ENCODE measurements at places on chromosomes 11 and 22. TPM values are rescaled to one million over a fixed set of nuclear protein-coding genes. Genes with fewer than 3 reads are reported as not detected.

KCNJ1 gene
- not detected for total RNA-seq

GDPD4 gene
- total RNA-seq: not detected

ADORA2A gene
- total RNA-seq: 5.3 TPM

TH gene
- total RNA-seq: not detected

CSF2RB gene
- total RNA-seq: 4.9 TPM

PHOX2A gene
- total RNA-seq: not detected

TMEM121B gene
- 1.0 TPM for total RNA-seq

TYR gene
- total RNA-seq: not detected

AGBL2 gene
- total RNA-seq: 1.2 TPM

- no peak for DNase-seq
Measured at GRCh38 chr11:58631378-58631777, 8.9 kb downstream of the CNTF start.

DNA sequence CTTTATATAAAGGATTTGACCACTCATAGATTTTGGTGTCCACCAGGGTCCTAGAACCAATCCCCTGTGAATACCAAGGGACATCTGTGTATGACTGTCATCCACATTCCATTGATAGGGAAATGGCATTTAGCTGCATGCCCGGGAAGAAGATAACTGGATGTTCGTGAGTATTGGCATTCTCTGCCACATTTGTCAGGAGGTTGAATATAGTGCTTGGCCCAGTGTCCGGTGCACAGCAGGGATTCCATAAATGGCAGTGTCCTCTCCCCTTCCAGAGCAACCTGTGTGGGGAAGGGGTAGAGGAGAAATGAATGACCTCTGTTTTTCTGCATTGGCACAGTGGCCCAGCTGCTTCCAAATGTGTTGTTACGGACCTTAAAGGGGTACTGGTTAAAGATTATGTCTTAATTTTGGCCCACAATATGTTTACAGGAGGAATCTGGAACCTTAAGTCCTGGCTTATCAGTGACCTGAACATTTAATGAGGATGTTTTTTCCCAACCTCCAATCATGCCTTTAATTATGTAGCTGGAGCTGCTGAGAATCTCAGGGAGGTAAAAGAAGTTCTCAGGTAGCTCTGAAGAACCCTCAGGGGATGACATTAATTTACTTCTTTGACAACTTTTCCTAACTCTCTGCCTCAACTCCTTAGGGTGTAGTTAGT lies 33.6 kb upstream of the OR4B1 start:
- no peak for DNase-seq

- no peak for DNase-seq
Measured at GRCh38 chr11:94494126-94494680, 419 bp downstream of the ANKRD49 start.

- peak; percentile 41 for DNase-seq
Measured at GRCh38 chr11:45304111-45304991, 18.2 kb upstream of the SYT13 start.

DNA sequence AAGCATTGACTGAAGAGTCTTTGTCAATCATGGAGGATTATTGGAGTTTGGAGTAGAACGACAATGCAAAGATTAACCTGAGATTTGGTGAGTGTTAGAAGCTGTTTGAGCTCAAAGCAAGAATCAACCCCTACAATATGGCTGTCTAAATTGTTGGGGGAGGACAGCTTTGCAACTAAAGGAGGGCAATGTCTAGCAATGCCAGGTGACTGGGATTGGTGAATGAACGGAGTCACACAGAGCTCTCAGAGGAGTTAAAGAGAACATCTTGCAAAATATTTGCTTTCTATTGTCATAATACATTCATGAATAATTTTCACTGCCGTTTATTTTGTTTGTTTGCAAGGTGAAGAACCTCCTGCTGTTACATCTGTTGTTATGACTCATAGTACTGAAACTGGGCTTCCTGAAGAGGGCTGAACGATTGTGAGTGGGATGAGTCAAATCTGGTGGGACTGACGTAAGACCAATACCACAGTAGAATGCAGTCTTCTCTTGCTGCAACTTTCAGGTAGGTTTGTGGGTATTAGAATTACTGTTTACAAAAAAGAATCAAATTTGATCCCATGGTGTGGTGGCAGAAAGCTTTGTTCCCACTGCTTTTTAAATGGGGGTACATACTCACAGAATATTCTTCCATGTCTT lies 281.9 kb downstream of the CADM1 start:
- no peak for DNase-seq

DNA sequence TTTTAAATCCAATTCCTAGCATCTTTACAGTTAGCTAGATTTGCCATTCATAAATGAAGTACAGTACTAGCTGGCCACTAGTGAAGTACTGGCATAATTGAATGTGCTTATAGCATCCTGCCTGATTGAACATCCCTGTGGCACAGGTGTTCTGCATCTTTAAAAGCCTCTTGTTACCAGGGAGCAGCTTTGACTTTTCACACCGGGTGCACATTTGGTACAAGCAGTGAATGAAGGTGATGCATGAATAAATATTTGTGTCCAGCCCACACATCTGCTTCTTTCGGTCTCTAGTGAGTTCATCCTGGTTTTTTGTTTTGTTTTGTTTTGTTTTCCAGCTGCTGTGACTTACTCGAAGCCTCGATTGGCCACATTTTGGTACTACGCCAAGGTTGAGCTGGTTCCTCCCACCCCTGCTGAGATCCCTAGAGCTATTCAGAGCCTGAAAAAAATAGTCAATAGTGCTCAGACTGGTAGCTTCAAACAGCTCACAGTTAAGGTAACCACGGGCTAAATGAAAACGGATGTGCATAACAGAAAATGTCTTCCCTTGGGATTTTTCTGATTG lies 5.3 kb downstream of the ATP5MG start:
- DNase-seq: no peak

GRCh38 chr11:12397931-12398334 lies 20.6 kb downstream of the PARVA start:
- DNase-seq: no peak

- DNase-seq: no peak
Measured at GRCh38 chr22:24183321-24184031, 2.2 kb downstream of the SUSD2 start.

- DNase-seq: no peak
Measured at GRCh38 chr11:118401880-118402590, 629 bp downstream of the ATP5MG start.

DNA sequence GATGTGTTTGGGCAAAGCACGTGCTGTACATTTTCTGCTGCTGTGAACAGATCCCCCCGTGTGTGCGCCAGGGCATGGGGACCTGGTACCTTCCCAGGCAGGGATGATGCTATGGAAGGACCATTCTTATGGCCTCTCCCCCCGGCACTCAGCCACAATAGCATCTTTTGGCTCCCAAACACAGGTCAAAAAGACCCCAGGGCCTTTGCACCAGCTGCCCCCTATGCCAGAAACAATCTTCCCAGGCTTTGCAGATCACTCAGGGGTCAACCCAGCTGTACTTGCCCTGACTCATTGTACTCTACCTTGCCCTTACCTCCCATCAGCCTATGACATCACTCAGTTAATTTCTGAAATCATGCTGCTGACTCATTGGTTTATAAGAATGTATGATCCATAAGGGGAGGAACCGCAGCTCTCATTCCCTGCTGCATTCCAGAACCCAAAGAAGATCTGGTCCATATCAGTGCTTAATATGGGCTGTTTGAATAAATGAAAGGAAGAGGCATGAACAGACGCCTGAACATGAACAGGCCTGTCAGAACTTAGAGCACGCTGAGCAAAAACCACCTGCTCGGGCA lies 100.7 kb downstream of the CELSR1 start:
- no peak for DNase-seq

DNA sequence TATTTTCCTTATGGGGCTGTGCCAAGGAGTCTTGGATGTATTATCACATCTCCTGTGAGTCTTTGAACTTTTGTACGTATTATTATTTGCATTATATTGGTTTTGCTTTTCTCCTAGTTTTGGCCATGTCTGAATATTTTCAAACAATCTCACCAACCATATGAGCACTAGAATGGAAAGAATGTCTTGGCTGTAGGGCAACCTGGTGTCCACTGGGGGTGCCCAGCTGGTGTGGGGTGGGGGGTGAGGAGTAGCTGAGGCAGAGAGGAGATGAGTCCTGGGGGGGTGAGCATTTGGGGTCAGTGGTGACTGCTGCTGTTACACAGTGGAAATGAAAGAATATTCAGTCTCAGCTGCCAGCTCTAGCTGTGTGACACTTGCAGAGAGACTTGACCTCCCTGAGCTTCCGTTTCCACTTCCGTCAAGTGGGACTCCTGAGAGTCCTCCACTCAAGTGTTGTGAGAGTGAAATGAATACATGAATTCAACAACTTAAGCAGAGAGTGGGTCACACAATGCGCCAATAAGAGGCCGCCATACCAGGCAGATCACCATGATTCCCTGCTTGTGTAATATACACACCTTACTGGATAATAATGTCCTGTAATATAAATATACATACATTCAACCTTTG lies 12.7 kb upstream of the PVALB start:
- peak; percentile 50 for DNase-seq

- DNase-seq: no peak
Measured at GRCh38 chr11:123143476-123143875, 51.6 kb downstream of the CLMP start.

GRCh38 chr11:74417379-74417804 lies 19.2 kb upstream of the PGM2L1 start:
- DNase-seq: no peak

- DNase-seq: peak; percentile 73
Measured at GRCh38 chr11:2527621-2528291, 82.9 kb downstream of the KCNQ1 start.

- no peak for DNase-seq
Measured at GRCh38 chr22:39296535-39296934, 22.9 kb downstream of the RPL3 start.

DNA sequence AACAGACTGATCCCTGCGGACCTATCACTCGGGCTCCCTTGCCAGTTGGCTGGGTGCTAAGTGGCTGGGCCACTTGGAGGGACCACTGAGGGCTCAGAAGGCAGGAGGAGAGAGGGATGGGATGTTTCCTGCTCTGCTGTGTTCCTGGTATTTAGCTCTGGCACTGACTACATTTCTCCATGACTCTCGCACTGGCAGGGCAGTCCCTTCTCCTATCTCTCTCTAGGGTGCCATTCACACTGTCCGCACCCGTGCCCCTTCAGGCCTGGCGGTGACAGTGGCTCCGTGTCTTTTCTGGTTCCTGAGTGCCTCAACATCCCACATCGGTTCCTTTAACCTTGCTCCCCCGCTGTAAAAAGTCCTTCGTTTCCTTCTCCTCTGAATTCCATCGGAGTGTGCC lies 31.6 kb upstream of the CECR2 start:
- no peak for DNase-seq

DNA sequence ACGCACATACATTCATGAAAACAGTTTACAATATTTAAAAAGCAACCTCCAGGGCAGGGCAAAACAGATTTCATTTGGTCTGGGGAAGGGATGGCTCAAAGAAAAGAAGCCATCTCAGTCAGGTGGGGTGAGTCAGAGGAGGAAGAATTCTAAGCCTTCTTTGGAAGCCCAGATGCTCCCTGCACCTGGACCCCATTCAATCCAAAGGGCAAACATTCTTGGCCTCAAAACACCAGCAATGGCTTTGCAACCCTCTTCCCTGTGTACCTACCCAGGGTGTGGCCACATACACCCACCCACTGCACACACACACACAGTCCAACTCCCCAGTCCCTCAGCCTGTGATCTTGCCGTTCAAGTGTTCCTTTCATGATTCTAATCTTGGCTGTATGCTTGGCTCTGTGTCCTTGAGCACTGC lies 2.0 kb downstream of the KCNE3 start:
- no peak for DNase-seq

DNA sequence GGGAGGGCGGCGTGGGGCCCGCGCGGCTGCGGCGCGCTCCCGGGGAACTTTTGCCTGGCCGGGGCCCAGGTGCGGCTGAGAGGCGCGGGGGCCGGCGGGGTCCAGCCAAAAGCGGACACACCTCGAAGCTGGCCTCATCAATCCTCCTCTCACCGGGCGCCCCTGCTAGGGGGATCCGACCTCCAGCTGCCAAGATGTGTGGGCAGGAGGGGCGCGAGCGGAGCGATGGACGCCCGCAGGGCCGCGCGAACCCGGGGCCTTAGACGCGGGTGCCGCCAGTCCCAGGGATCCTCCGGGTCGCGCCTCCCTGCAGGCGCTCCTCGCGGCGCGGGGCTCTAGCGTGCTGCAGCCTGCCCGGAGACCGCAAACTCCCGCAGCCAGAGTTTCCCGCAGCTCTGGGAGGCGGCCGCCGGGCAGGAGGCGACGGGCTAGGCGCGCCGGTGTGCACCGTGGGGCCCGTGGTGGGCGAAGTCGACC lies 785 bp downstream of the IGSF9B start:
- no peak for DNase-seq

GRCh38 chr11:64771861-64772260 lies 6.5 kb downstream of the SF1 start:
- no peak for DNase-seq

DNA sequence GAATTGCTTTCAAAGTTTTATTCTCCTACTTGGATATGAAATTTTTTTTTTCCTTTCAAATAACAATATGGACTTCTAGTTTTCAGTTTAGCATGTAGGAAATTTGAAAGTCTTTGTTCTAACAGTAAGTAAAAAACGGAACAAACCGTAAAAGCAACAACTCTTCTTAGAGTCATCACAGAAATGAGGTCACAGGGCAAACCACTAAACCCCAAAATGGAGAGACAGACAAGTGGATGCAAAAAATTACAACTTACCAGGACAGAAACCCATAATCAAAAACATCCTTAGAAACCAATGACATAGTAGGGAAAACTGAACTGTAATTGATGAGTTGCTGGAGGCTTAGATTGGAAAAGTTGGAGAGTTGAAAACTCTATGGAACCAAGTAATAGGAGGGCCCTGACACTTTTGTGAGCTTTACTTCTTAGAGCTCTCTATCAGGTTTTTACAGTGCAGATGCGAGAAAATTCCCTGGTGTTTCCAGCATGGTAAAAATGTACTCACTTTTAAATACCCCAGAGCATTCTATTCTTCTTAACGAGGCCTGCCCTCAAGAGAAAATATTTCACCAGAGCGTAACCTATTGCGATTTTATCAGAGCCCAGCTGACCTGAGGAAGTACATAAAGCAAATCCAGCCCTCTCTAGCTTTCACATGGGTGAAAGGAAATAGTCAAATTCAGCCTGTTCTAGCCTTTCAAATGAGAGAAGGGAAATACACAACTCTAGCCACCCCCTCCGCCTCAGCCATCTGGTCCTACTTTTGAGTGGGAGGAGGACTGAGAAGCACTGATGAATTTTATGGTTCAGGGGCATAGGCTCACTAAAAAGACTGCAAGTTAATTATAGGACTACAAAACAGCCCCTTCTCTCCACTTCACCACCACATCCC lies 39.1 kb downstream of the CASP12 start:
- no peak for DNase-seq

Data from cardiac septum (tissue), 1 donor.